HCT116 (cell line): ENCODE measurements at places on chromosomes 4 and X.

- DNase-seq = no peak
These were observed 9.2 kb upstream of the SLC25A43 start for GRCh38 chrX:119389871-119390501.

GRCh38 chrX:13028871-13029636, 15.4 kb downstream of the FAM9C start:
- no peak for DNase-seq

DNA sequence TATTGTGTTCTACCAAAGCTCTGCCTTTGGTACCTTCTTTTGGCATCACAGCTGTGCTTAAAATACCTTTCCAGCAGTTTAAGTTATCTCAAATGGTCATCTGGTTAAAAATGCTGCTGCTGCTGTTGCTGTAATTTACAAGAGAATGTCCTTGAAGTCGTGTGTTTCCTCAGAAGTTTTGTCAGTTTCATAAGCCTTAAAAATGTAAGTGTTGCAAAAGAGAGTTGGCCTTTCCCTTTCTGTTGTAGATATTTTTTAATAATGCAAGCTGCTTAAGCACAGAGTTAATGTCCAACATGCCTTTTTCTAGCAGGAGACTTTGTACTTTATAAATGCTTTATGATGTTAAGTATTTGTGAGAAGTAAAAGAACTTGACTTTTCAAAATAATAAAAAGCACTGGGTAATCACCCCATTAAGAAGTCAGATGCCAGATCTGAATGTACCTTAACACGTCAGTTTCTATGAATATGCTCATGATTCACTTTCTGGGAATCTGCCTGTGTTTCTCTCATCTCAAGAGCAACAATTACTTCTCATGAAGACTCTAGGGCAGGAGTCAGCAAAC, 35.3 kb upstream of the TENM3 start:
- no peak for DNase-seq

DNA sequence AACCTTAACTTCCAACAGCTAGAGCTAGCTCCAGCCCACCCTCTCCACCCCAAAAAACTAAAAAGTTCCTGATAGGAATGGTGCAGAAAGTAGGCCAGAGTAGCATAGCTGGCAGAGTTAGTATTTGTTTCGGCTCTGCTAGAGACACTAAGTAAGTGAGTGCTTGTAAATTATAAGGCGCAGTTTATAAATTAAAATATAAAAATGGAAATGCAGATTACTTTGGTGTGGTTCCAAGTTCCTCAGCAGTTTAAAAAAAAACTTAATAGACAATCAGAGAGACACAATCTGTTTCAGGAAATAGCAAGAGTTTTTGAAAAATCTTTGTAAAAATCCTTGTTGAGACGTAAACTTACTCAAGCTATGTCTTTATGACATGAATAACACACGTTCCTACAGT, 2.8 kb upstream of the LGI2 start:
- no peak for DNase-seq

GRCh38 chr4:77629885-77630284, 24.3 kb downstream of the CXCL13 start:
- DNase-seq = no peak

GRCh38 chr4:56134266-56134665, 185.5 kb downstream of the CEP135 start:
- DNase-seq = no peak

DNA sequence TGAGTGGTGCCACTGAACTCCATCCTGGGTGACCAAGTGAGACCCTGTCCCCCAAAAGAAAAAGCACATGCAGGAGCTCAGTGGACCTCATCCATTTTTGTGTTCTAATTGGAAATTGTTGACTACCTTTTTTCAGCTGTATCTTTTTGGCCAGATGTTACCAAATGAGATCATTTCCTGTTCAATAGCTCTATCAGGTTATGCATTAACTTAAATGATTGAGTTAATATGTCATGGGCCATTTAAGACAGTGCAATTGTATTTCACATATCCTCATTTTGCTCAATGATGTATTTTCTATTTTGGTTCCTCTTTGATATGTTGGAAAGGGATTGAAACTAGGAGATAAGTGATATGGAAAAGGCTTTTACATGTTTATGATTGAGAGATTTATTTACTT, 26.2 kb upstream of the RHOH start:
- DNase-seq = no peak
